LNCaP clone FGC (cell line): ENCODE measurements at places on chromosomes 3 and 15.

- DNase-seq: no peak
These were observed 8.8 kb upstream of the DNAJA4 start for GRCh38 chr15:78255421-78256043.

DNA sequence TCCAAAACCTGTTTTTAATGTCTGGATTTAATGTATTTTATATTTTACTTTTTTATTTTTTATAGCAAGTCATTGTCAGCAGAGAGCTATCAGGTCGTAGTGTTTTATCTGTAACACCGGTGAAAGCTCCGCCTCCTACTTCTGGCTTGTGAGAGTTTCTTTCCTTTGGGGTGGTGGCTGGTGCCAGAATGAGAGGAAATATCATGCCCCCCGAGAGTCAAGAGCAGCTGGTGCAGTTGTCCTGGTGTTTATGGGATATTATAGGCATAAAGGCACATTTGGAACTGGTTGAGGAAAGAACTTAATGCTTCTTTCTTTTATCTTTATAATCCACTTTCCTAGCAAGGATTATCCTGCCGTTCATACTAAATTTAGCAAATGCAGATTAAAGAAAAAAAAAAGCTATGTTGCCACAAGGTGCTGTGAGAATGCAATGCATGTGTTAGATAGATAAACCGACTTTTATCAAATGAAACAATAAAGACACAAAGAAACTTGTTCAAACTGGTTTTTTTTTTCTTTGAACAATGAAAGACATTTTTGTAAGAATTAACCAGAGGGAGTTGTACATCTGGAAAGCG lies 260.1 kb upstream of the PLSCR5 start:
- DNase-seq: no peak

- no peak for DNase-seq
These were observed 41.0 kb upstream of the LIMD1 start for GRCh38 chr3:45553469-45553974.

DNA sequence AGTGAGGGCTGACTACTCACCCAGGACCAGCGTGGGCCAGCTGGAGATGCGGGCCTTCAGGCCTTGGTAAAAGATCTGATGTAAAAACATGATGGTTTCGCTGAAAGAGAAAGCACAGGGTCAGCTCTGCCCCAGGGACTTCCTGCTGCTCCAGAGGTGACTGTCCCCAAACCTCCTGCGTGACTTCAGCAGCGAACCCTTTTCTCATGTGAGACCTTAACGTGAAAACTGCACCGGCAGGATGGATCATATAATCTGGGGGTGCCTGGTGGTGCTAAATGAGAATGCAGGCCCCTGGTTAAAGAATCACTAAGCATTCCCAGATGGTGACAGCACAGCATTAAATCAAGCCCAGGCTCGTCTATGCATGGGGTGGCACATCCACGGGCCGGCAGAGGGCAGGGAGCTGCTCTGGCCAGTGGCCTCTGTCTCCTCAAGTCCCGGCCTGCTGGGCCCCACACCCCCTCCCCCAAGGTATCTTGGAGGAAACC lies 55.4 kb downstream of the RASGRF1 start:
- DNase-seq: no peak

GRCh38 chr15:98938105-98938417 lies 69.5 kb downstream of the PGPEP1L start:
- DNase-seq: no peak

- DNase-seq: no peak
These were observed 503.4 kb upstream of the MDFIC2 start for GRCh38 chr3:70815817-70816216.

DNA sequence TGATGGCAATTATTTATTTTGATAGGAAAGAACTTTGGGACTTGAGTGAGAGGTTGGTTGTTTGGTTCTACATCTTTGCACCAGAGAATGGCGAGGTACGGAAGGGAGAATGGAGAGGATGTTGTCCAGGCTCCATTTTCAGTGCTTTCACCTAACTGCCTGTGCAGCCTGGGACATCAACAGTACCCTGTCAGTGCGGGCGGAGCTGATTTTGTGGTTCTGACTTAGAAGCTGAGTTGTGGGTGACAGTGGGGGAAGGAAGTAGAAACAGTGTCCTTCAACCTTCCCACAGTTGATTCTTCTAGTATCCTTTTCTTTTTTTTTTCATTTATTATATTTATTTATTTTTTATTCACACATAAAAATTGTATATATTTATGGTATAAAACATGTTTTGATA lies 95.3 kb downstream of the TIGIT start:
- no peak for DNase-seq

DNA sequence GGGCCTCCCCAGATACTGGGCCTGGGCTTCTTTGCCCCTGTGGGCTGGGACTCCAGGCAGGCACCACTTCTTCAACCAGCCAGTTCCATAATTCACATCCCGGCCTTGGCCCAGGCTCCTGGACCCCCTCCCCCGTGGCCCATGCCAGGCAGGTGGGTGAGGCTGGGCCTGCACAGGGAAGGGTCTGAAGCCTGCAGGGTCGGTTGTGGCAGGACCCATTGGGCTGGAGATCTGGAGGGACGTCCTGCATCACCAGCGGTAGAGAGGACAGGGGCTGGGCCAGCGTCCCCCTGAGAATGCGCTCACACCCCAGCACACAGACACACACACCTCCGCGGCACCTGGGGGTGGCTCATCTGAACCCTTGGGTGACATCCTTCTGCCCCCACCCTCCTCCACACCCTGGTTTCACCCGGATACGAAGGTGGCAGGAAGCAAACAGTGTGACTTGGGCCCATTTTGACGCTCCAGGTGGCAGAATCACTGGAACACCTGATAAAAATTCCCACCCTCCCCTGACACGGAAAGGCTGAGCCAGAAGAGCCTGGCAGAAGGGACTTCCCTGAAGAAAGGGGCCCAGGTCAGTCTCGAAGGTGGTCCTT lies 15.4 kb downstream of the ZDHHC19 start:
- DNase-seq: no peak

DNA sequence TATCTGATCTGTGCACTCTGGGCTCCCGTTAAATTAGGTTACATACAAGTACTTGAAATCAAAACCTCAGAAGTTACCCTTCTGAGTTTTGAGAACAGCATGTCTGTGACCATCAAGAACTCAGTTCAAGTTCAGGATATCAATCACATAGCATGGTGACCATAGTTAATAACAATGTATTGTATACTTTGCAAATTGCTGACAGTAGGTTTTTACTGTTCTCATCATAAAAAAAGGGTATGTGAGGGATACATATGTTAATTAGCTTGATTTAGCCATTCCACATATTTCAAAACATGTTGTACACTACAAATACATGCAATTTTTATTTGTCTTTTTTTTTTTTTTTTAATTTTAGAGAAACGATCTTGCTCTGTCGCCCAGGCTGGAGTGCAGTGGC lies 25.5 kb downstream of the TMEM40 start:
- no peak for DNase-seq

- DNase-seq: no peak
These were observed 354.8 kb upstream of the DNAJC19 start for GRCh38 chr3:181344331-181344730.

- DNase-seq: no peak
These were observed 30.5 kb downstream of the GRK7 start for GRCh38 chr3:141793476-141794260.
